NCI-H446 (cell line): ENCODE measurements at places on chromosomes 5 and 9.

GRCh38 chr5:27875148-27875547 lies 836.8 kb upstream of the CDH9 start:
- no peak for DNase-seq

DNA sequence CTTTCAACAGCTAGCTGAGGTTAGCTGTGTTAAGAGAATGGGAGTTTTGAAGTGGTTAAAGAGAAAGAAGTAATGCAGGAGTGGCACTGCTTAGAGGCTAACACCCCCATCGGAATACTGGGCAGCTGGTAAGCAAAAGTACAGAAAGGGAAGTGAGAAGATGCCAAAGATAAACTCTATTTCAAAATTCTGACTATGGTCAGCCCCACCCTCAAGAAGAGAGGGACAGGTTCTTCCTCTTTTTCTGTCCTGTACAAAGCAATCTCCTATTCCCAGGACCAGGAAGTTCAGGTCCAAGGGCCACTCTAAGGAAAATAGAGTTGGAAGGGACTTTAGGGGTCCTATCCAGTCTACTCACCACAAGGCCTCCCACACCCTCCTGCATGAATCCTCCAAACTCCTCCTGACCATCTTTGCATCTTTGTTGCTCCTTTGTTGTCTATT lies 45.9 kb upstream of the JAK2 start:
- DNase-seq = no peak

DNA sequence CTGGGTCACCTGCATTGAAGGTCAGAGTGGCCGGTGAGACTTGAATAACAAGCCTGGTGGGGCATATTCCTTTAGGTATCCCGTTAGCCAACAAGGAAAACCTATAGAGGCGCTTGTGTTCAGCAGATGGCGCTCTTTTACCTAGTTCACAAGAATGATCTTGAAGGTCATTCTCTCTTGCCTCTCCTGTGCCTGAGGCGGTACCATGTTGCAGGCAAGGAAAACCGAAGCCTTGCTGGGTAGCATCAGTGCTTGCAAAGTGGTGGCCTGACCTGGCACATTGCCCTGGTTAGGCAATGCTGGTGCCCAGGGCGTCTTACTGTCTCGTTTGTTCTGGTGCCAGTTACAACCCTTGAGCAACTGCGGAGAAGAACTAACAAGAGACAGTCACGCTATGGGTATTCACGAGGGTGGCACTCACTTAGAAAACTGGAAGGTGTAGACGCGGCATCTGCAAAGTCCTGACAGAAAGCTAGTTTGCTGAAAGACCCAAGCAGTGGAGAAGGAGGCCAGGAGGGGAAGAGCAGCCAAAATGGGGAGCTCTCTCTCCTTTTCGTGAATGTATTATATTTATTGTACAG lies 56.7 kb downstream of the AOPEP start:
- peak; percentile 28 for DNase-seq

GRCh38 chr9:94017939-94018531 lies 62.9 kb upstream of the BARX1 start:
- no peak for DNase-seq

- DNase-seq = peak; percentile 62
Measured at GRCh38 chr9:10104774-10105173, 508.0 kb downstream of the PTPRD start.

DNA sequence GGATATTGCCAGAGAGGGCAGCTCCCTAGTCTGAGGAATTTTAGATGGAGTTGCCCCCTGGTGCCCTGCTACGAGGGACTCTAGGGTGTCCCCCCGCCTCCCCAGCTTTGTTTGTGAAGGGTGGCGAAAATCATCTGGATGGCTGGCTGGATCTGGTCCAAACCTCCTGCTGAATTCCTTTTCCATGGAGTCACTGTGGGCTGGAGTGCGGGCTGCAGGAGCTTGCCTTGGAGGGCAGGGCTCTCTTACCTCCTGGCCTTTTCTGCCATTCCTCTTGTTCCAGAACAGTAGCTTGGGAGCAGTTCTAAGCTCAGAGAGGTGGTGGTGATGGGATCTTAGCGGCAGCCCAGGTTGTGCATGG lies 2.1 kb downstream of the SYNPO start:
- no peak for DNase-seq

GRCh38 chr5:139828207-139828895 lies 32.7 kb downstream of the PSD2 start:
- no peak for DNase-seq

DNA sequence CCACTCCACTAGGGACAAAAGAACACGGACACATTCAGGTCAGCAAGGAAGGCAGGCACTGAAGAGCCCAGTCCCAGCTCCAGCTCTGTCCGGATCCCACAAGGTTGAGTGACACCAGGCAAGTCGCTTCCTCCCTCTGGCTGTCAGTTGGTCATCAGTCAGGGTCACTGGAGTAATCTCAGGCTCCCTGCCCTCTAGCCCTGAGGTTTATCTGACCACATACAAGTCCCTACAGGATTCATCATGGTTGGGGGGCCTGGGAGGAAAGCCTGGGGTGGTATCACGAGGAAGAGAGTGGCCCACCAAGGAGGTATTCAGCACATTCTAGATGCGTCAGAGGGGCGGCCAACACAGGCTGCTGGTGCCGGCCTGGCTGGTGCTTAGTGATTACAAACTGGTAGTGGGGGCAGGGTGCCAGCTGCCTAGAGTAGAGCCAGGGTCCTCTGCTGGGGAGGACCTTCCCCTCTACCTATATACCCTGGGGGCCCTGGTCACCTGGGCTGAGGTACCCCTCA lies 81.5 kb downstream of the SHB start:
- DNase-seq = peak; percentile 51

DNA sequence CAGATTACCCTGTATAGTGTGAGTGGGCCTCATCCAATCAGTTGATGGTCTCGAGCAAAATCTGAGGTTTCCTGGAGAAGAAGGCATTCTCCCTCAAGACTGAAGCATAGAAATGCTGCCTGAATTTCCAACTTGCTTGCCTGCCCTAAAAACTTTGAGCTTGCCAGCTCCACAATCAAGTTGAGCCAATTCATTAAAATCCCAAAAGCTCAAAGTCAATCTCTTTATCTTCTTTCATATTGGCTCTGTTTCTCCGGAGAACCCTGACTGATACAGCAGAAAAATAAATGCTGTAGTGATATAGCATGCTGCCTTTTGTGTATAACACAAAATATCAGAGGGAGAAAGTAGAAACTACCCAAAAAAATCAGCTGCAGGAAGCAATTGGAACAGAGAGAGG lies 72.5 kb upstream of the NMUR2 start:
- DNase-seq = no peak

- no peak for DNase-seq
Measured at GRCh38 chr5:6340100-6340499, 38.2 kb downstream of the MED10 start.

- DNase-seq = no peak
Measured at GRCh38 chr5:1050423-1051365, 42.1 kb downstream of the NKD2 start.

DNA sequence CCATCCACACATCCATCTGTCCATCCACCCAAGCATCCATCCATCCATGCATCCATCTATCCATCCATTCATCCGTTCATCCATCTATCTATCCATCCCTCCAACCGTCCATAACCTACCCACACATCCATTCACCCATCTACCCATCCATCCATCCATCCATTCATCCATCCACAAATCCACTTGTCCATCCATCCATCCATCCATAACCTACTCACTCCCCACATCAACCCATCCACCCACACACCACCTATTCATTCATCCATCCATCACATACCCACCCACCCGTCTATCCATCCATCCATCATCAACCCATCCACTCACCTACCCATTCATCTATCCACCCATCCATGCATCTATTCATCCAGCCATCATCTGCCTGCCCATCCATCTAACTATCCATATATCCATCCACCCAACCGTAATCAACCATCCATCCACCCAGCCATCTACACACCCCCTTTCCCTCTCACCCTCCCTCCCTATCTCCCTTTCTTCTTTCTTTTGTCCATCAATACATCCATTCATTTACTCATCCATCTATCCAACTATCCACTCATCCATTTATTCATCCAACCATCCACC lies 43.6 kb upstream of the CLPTM1L start:
- DNase-seq = no peak

DNA sequence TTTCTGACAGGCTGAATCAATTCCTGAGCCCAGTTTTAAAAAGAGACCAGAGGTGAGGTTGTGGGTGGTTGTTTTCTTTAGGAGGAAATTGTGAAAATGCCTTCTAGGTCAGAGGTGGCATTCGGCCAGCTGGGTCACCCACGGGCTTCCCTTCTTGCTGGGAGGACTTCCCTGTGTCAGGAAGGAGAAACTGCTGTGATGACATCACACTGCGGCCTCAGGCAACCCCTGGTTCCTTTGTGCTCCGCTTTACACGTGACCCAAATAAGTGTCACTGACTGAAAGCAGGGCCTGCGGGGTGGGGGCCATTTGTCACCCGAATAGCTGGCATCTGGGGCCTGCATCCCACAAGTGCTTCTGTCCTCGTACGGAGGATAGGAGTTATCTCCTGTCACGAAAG lies 39.7 kb downstream of the FABP6 start:
- DNase-seq = no peak

DNA sequence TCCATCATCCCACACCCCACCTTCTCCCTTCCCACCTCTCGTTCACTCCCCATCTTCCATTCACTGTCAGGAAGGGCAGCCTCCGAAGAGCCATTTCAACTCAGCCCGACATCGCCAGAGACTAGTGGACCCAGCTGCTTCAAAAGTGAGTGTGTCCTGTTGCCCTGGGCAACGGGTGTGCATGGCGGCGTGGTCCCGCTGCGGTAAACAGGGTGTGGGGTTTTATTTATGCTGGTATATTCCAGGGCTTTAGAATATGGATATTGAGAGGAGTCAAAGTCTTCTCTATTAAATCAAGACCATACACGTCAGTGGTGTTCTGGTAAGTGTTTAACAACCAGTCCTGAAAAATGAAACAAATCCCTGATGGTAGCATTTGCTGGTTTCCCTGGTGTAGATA lies 274.5 kb downstream of the MAST4 start:
- DNase-seq = no peak

- no peak for DNase-seq
Measured at GRCh38 chr9:109586993-109587392, 88.9 kb upstream of the PTPN3 start.

DNA sequence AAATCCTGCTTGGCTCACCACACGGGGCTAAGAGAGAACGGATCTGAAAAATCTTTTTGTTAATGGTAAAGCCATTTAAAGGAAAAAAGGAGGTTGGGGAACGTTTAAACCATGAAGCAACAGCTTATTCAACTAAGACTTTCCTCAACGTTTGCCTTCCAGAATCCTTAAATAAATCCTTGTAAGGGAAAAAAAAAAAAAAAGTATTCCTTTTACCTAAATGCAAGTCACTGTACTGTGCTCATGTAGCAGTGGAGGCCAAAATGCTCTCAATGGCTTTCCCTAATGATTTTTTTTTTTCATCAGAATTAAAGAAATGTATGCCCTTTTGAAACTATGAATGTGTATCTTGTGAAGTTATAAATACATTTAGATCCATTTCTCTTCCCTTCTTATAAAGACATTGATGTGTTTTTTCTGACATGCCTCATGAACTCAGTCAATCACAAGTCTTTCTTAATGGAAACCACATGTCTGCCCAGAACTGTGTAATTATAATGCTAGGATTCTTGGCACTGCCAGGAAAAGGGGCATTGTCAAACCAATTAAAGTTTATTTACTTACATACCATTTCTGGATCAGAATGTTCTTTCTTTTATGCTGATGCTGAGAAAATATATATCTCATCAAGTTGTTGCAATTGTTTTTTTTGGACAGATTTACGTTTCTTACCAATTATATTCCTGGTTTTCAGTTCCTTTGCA lies 107.5 kb downstream of the EBF1 start:
- peak; percentile 77 for DNase-seq

DNA sequence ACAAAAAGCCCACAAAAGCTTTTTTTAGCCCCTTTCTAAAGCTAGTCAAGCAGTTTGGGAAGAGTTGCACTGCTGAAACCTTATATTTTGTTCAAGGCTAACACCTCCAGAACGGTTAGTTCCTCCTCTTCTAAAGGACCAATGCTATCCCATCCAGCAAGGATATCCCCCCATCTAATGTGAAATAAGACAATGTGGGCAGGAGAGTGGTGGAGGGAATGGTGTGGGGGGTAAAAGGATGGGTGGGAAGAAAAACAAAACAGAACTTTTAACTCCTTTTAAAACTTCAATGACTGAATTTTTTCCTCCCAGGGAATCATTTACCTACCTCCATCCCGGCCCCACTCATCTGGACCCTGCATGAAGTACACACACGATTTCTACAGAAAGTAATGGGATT lies 21.2 kb downstream of the PTCH1 start:
- no peak for DNase-seq

DNA sequence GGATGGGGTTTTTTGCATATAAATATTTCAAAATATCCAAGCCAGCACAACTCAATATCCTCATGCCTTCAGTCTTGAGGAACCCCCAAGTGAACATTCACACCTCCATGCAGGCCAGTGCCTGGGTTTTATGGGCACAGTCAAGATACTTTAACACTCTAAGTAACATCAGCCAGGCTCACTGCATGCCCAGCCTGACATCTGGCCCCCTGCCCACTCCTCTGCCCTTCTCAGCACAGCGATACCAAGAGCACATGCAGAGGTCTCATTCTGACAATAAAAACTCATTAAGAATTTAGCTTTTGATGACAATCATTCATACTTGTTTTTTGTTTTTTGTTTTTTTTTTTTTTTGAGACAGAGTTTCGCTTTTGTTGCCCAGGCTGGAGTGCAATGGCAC lies 250.0 kb downstream of the CWC27 start:
- DNase-seq = no peak

- DNase-seq = no peak
Measured at GRCh38 chr5:116225281-116225922, 140.6 kb downstream of the COMMD10 start.

- no peak for DNase-seq
Measured at GRCh38 chr5:119179857-119180641, 109.2 kb downstream of the DMXL1 start.

DNA sequence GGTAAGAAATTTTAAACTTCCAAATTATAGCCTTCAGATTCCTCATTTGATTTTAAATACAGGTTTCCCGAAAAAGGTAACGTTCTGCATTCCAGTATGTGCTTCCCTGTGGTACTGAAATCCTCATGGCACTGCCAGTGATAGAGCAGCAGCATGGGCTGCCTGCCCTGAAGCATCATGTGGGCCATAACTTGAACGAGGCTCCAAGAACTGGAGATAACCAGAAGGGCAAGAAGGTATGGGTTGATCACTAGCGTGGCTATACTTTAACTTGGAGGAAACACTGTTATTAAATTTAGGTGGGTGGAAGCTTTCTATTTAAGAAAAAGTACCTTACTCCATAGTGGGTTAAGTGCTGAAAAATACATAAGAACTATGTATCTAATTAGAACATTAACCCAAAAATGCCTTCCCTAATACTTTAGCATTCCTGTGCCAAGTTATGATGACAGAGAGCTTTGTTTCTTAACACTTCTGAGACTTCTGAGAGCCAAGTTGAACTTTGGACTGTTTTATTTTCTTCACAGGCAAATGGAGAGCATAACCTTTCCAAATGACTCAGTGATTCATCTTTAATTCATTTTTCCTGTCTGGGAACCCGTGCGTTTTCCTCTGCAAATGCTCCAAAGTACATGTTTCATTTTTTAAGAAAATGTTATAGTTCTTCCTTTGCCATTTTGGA lies 191.5 kb upstream of the GNA14 start:
- no peak for DNase-seq
